ENCODE measurements at places on chromosomes 5 and 9. TPM values are rescaled to one million over a fixed set of nuclear protein-coding genes. Genes with fewer than 3 reads are reported as not detected.

The TEK gene
- 12.5 TPM for total RNA-seq

The C9 gene
- not detected for total RNA-seq

The PAEP gene
- total RNA-seq: not detected

The GRIA1 gene
- not detected for total RNA-seq

The CMBL gene
- 5.9 TPM for total RNA-seq

The PCDHGC4 gene
- total RNA-seq: 4.9 TPM

The FOXD1 gene
- total RNA-seq: not detected

The RFK gene
- 16.7 TPM for total RNA-seq

The WNK2 gene
- total RNA-seq: 24.8 TPM

The UNC13B gene
- total RNA-seq: 20.4 TPM

DNA sequence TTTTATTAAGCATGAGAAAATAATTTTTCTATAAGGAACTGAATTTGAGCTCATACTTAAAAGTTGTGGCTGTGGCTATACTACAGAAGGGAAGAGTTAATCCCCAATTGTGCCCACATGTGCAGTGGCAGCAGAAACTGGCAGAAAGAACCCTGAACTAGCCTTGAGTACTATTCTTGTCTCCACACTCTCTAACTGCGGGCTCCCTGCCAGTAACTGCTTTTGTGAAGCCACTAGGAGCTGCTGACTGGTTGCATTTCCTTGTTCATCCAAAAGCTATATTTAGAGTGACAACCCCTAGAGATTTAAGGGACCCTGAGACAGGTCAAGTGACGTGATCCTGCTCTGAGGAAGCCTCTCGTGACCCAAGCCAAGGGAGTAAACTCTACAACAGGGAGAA is 238.6 kb downstream of the ELAVL2 start:
- H3K36me3 ChIP-seq: no peaks in the 10 kb centered on the region
- H3K4me3 ChIP-seq: no peak overlapping the region
- peaks cover 25% of the 10 kb centered on the region for H3K4me1 ChIP-seq
- no peaks in the 10 kb centered on the region for H3K27me3 ChIP-seq
- H3K27ac ChIP-seq: no peak overlapping the region

DNA sequence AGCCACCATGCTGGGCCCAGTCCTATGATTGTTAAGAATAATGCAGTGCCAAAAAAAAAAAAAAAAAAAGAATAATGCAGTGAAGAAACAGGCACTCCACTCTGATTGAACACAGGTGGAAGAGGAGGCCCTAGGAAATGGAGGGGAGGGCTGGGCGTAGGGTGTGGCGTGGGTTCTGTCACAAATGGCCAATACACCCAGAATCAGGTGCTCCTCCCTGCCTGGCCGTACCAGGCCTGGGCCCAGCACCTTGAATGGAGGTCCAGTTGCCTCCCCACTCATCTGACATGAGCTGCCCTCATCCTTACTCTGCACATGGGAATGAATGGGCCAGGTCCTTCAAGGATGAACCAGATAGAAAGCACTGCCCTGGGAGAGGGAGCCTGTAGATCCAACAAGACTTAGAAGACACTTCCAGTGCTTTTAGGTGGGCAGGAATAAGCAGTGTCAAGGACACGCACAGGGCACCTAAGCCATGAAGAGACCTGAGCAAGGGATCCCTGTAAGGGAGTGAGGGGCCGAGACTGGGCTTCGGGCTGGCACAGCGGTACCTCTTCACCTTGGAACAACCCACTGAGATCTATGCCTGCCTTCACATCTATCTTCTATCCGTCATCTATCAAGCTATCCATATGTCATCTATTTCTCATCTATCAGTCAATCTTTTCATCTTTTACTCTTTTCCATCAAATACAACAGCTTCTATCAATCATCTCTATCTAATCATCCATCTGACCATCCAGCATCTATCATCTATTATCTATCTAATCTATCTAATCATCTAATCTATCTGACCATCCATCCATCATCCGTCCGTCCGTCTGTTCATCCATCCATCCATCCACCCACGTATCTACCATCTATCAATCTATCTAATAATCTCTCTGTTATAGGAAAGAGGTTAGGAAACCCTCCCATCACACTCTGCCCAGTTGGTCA is 15.9 kb downstream of the NINJ1 start:
- peaks cover 26% of the 10 kb centered on the region for H3K4me1 ChIP-seq
- H3K36me3 ChIP-seq: peaks cover 13% of the 10 kb centered on the region
- H3K27ac ChIP-seq: no peak overlapping the region
- H3K27me3 ChIP-seq: no peaks in the 10 kb centered on the region
- no peak for DNase-seq

- no peaks in the 10 kb centered on the region for H3K27me3 ChIP-seq
- no peak overlapping the region for H3K4me3 ChIP-seq
- peaks cover 9% of the 10 kb centered on the region for H3K4me1 ChIP-seq
- H3K36me3 ChIP-seq: no peaks in the 10 kb centered on the region
- no peak overlapping the region for H3K27ac ChIP-seq
These were observed 181.9 kb downstream of the CETN3 start for GRCh38 chr5:90227683-90228082.

- no peak overlapping the region for H3K4me3 ChIP-seq
- no peaks in the 10 kb centered on the region for H3K27me3 ChIP-seq
- no peaks in the 10 kb centered on the region for H3K36me3 ChIP-seq
- DNase-seq: no peak
- no peak overlapping the region for H3K27ac ChIP-seq
- H3K4me1 ChIP-seq: no peaks in the 10 kb centered on the region
These were observed 161.4 kb upstream of the FBXL7 start for GRCh38 chr5:15338546-15338945.

GRCh38 chr9:37801287-37801850 is 772 bp downstream of the DCAF10 start:
- H3K36me3 ChIP-seq: no peaks in the 10 kb centered on the region
- no peak for DNase-seq
- peak overlapping the region; percentile 80 for H3K4me3 ChIP-seq
- no peaks in the 10 kb centered on the region for H3K27me3 ChIP-seq
- H3K4me1 ChIP-seq: peaks cover 44% of the 10 kb centered on the region

DNA sequence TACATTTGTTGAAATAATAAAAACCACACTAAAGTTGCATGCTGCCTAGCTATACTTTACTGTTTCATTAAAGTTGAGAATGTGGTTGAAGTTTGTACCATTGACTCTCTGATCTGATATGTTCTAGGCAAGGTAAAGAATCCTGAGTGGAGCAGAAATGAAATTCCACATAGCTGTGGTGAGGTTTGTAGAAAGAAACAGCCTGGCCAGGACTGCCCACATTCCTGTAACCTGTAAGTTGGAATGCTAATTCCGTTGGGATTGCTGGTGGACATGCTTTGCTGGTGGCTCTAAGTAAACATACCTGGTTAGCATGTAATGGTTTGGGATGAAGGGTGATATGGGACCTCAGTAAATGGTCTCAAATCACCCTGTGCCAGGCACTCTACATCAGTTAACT is 16.8 kb downstream of the NFX1 start:
- DNase-seq: no peak
- no peaks in the 10 kb centered on the region for H3K27me3 ChIP-seq
- no peak overlapping the region for H3K27ac ChIP-seq
- H3K4me3 ChIP-seq: no peak overlapping the region

DNA sequence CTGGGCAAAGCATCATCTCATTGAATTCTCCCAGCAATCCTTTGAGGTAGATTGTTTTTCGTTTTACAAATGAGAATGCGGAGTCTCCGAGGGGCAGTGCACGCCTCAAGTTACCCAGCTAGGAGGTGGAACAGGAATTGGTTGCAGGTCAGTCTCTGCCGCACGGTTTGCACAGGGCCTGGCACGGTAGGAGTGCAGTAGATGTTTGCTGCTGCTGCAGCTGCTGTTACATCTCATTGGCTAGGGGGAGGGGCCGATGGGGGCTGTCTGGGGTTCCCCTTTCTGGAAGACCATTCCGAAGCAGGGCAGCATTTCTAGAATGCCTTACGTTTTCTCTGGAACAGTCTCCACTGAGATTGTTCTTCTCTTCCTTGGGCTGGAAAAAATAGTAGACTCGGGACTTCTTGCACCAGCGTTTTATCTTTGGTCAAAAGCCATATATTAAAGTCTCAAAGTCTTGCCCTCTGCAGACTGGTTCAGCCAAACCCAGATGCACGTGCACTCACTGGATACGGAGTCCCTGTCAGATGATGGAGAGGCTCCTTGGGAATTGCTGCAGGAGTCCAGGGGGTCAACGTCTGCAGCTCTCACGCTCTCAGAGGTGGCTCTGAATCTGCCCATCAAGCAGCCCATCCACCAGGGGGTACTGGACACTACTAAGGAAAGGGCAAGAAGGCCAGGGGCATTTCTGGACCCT is 1.2 kb downstream of the USP20 start:
- H3K4me3 ChIP-seq: peak overlapping the region; percentile 95
- no peak for DNase-seq
- H3K27ac ChIP-seq: peak overlapping the region; percentile 87
- no peaks in the 10 kb centered on the region for H3K27me3 ChIP-seq
- H3K4me1 ChIP-seq: peaks cover 56% of the 10 kb centered on the region

- H3K36me3 ChIP-seq: no peaks in the 10 kb centered on the region
- H3K27me3 ChIP-seq: no peaks in the 10 kb centered on the region
- no peaks in the 10 kb centered on the region for H3K4me1 ChIP-seq
These were observed 62.6 kb downstream of the IL31RA start for GRCh38 chr5:55913466-55914413.

- no peak overlapping the region for H3K27ac ChIP-seq
- no peaks in the 10 kb centered on the region for H3K27me3 ChIP-seq
- H3K4me1 ChIP-seq: peaks cover 9% of the 10 kb centered on the region
- no peak for DNase-seq
- H3K36me3 ChIP-seq: no peaks in the 10 kb centered on the region
- H3K4me3 ChIP-seq: no peak overlapping the region
These were observed 129.6 kb downstream of the BARX1 start for GRCh38 chr9:93825348-93826115.

GRCh38 chr5:111099058-111099778 is 7.1 kb downstream of the WDR36 start:
- H3K4me1 ChIP-seq: peaks cover 15% of the 10 kb centered on the region
- H3K4me3 ChIP-seq: no peak overlapping the region
- DNase-seq: no peak

GRCh38 chr5:167417662-167418061 is 873.8 kb upstream of the WWC1 start:
- DNase-seq: no peak
- H3K36me3 ChIP-seq: no peaks in the 10 kb centered on the region
- no peaks in the 10 kb centered on the region for H3K4me1 ChIP-seq
- no peak overlapping the region for H3K27ac ChIP-seq

DNA sequence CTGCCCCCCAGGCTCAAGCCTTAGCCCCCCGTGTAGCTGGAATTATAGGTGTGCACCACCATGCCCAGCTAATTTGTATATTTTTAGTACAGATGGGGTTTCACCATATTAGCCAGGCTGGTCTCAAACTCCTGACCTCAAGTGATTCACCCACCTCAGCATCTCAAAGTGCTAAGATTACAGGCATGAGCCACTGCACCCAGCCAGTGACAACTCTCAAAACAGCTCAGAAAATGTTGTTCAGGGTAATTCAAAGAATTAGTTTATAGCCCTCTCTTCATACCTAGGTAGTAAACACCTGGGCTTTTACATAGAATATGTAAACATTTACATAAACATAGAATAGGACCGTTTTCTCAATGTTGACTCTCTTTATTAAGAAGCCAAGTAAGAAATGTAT is 168.7 kb downstream of the ENC1 start:
- DNase-seq: no peak
- H3K4me3 ChIP-seq: no peak overlapping the region
- no peaks in the 10 kb centered on the region for H3K4me1 ChIP-seq
- no peaks in the 10 kb centered on the region for H3K36me3 ChIP-seq

DNA sequence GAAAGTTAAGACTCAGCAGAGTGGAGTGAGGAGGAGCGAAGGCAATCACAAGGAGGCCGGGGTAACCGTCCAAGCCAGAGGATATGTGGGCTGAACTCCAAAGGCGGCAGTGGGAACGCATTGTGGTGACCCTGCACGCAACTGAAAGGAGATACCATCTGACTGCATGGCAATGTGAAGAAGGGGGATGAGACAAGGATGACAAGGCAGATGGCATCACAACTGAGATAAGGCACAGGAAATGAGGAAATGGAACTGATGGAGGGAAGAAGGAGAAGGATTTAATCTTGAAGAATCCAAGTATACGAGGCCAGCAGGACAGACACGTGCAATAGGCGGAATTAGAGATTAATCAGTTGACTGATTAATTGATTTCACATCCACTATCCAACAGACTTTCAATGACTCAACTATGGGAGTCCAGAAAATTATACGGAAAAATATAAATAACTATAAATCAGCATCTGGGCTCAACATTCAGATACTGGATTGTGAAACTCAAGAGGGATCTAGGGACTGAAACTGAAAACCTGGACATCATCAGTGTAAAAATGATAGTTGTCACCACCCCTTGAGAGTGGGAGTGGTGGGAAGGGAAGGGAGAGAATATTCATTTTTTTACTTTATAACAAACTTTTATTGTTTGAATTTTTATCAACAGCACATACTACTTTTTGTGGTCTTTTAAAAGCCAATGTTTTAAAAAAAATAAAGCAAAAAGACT is 86.1 kb downstream of the ARL15 start:
- H3K36me3 ChIP-seq: no peaks in the 10 kb centered on the region
- no peak overlapping the region for H3K27ac ChIP-seq
- H3K27me3 ChIP-seq: no peaks in the 10 kb centered on the region
- no peak for DNase-seq
- H3K4me1 ChIP-seq: peaks cover 9% of the 10 kb centered on the region
- H3K4me3 ChIP-seq: no peak overlapping the region

DNA sequence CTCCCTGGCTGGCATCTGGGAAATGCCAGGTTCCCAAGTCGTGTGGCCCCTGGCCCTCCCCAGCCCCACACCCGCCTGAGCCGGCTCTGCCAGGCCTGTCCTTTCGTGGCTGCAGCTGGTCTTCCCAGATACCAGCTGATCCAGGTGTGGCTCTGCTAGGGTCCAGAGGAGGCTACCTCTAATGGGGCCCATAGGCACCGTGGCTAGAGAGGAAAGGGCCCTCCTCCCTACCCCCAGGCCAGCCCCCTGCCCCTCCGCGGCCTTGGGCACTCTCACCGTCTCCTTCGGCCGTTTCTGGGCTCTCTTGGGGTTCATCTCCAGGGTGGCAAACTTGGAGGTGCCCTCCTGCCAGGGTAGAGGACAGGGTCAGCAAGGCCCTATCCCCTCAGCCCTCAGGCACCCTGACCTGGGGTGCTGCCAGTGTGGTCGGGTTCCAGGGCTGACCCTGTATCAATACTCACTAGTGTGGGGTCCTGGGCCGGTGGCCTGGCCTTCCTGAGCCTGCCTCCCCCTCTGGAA is 17.0 kb downstream of the RALGDS start:
- peaks cover 8% of the 10 kb centered on the region for H3K4me1 ChIP-seq
- H3K36me3 ChIP-seq: peaks cover 96% of the 10 kb centered on the region
- H3K27ac ChIP-seq: no peak overlapping the region

DNA sequence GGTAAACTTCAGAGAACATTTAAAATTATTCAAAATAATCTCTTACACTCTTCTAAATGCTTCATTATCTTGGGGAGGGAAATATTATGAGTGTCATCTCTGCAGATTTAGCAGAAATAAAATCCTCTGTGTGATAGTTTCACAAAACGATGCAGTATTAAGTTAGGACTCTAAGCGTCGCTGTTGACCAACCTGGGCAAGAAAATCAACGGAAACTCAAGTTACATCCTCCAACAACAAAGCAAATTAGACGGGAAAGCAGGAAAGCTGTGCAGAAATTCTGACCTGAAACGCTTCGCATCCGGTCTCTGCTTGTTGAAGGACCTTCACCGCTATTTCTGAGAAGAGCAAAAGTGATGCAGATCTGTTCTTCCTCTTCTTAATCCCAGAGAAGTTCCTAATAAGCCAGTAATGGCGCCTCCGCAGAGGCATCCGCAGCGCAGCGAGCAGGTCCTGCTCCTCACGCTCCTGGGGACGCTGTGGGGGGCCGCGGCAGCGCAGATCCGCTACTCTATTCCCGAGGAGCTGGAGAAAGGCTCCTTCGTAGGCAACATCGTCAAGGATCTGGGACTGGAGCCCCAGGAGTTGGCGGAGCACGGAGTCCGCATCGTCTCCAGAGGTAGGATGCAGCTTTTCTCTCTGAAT is at the start of gene PCDHGA6:
TSS of gene PCDHGA6 (plus strand) at position 219 of the 645 bp plus-strand sequence. CDS start at position 412, 193 bp downstream.
- no peaks in the 10 kb centered on the region for H3K27me3 ChIP-seq
- no peak within 1 kb of the TSS for H3K27ac ChIP-seq
- H3K4me3 ChIP-seq: peak within 1 kb of the TSS; percentile 1
- no peaks in the 10 kb centered on the region for H3K36me3 ChIP-seq

Measured in vagina (tissue), 2 donors.